ENCODE measurements at places on chromosomes 1 and 21.

GRCh38 chr1:179380299-179380698, 14.5 kb downstream of the AXDND1 start:
- no peak for DNase-seq

- DNase-seq, result peak; percentile 81
Observed at GRCh38 chr1:37945743-37946702, 830 bp downstream of the INPP5B start.

GRCh38 chr1:12636098-12636950, 7.6 kb upstream of the AADACL4 start:
- DNase-seq, result no peak

DNA sequence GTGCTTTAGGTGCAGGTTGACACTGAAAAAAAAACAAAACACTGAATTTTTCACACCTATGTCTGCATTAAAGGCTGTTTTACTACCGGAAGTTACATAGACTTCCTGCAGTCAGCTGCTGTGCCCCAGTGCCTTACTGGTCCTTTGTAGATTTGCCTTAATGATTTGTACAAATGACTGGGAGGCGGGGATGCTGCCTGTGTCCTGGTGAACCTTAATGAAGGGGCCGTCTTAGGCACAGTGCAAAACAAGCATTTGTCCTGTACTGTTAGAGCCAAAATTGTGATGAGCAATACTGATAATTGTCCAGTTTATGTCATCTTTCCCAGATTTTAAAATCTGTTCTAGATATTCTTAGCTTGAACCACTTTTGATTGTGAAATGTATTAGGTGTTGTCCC, 90.9 kb upstream of the PGD start:
- DNase-seq, result no peak

GRCh38 chr1:229378586-229379367, 35.9 kb upstream of the CCSAP start:
- peak; percentile 62 for DNase-seq
